ENCODE measurements at places on chromosomes 5 and 9.

- no peak for DNase-seq
Measured at GRCh38 chr5:74261421-74261820, 379.1 kb downstream of the ENC1 start.

GRCh38 chr9:107586493-107586892, 96.9 kb upstream of the KLF4 start:
- DNase-seq, result no peak

- no peak for DNase-seq
Measured at GRCh38 chr5:124858612-124859011, 112.2 kb upstream of the ZNF608 start.

GRCh38 chr9:89097219-89097618, 81.4 kb downstream of the SHC3 start:
- no peak for DNase-seq

GRCh38 chr5:31333475-31333874, 140.0 kb downstream of the CDH6 start:
- DNase-seq, result no peak

DNA sequence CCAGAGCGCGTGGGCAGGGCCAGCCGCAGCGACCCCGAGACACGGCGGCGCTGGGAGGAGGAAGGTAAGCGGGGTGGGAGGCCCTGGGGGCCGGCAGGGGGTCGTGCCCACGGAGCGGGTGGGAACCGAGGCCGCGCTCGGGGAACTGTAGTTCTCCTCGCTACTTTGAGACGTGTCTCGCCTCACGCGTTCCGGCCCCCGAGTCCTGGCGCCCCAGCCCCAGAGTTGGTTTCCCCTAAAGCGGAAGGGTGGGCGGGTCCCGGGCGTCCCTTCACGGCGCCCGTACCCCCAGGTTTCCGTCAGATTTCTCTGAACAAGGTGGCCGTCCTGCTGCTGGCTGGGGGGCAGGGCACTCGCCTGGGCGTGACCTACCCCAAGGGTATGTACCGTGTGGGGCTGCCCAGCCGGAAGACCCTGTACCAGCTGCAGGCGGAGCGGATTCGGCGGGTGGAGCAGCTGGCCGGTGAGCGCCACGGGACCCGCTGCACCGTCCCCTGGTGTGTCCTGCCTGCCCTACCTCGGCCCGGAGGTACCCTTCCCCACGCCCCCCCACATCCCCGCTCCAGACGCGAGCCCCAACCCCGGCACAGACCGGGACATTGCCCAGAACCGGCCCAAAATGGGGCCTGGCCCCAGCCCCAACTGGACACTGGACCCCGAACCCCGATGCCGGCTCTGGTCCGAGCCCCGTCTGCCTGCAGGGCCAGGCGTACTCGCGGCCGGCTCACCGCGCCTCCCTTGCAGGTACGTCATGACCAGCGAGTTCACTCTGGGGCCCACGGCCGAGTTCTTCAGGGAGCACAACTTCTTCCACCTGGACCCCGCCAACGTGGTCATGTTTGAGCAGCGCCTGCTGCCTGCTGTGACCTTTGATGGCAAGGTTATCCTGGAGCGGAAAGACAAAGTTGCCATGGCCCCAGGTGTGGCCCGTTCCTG, 709 bp downstream of the UAP1L1 start:
- no peak for DNase-seq

DNA sequence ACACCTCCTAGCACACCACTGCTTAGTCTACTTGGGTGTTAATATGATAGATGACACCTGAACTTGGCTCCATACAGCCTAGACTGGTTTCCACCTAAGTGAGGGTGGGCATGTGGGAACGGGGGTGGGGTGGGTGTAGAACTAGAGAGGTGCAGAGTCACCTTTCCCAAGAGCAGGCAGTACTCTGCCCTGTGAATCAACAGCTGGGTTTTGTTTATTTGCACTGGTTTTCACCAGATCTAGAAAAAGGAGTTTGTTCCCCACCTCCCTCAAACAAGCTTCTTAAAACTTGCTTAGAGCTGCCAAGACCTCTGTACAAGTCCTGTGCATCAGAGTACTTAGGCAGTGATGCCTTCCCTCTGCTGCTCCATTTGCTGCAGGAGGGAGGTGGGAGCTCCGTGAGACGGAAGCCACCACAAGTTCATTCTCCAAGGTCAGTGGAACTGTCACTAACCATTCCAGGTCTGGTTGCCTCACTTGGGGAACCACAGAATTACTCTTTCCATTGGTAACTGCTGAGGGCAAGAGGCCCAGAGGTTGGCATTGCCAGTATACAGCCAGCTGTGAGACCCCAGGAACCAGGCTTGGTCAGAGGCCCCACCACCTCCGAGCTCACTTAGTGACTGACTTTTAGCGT, 163.5 kb downstream of the NR3C1 start:
- no peak for DNase-seq

DNA sequence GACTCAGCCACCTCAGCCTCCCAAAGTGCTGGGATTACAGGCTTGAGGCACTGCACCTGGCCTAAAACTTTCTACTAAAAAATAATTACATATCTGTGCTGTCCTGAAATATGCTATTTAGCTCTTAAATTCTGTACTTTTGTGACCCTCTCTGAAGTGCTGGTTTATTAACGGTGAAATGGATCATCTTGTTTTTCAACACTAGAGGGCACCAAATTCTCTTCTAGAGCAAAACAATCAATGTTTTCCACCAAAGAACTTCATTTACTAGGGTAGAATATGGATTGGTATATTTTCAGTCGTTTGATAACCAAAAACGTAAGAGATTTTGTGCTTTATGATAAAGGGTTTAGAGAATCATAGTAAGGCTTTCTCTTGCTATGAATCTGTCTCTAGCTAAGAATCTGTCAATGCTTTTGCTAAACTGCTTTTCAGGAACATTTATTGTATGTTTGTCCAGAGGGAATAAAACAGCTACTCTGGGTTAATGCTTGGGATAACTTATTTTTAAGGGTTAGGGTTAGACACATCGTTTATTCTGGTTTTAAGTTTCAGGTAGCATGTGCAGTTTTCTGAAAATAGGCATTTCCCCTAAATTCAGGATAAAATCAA, 63.6 kb downstream of the RNF180 start:
- peak; percentile 39 for DNase-seq

- DNase-seq, result no peak
Measured at GRCh38 chr5:2695200-2695891, 56.1 kb downstream of the IRX2 start.

GRCh38 chr5:175711031-175711430, 53.2 kb downstream of the HRH2 start:
- DNase-seq, result no peak

- DNase-seq, result no peak
Measured at GRCh38 chr5:115022303-115022702, 147.4 kb downstream of the TRIM36 start.

- no peak for DNase-seq
Measured at GRCh38 chr9:224582-225520, 10.2 kb downstream of the DOCK8 start.

- no peak for DNase-seq
Measured at GRCh38 chr9:74800226-74800625, 87.5 kb downstream of the TRPM6 start.

DNA sequence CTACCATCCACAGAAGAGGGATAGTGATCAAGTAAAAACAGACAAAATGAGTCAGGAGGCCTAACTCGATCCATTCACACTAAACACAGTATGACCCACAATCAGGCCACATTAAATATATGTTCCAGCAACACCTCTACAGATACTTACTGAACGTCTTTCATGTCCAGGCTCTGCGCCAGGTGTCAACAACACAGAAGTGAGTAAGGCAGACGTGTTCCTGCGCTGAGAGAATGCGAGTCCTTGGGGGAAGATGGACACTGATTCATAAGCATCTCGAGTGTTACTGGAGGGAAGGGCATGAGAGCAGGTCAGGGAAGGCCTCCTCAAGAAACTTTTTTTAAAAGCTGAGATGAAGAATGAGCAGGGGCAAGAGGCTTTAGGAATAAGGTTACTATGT, 164.3 kb upstream of the CLINT1 start:
- no peak for DNase-seq

- no peak for DNase-seq
Measured at GRCh38 chr5:127683008-127683407, 20.2 kb upstream of the CCDC192 start.

DNA sequence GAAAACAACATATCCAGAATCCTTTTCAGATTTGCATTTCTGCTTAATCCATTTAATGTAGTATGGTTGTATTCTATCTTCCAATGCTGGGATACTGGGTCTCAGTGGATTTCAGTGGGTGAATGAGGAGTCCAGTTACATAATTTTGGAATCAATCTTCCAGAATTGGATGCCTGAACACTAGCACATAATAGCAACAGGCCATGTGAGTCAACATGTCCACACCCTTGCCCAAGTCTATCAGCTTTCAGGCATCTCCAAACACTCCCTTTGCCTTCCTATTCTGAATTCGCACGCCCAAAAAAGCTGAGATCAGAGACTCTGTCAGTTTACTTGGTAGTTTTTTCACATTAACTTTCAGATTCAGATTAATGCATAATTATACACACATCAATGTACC, 202.6 kb downstream of the TSSK1B start:
- DNase-seq, result no peak

DNA sequence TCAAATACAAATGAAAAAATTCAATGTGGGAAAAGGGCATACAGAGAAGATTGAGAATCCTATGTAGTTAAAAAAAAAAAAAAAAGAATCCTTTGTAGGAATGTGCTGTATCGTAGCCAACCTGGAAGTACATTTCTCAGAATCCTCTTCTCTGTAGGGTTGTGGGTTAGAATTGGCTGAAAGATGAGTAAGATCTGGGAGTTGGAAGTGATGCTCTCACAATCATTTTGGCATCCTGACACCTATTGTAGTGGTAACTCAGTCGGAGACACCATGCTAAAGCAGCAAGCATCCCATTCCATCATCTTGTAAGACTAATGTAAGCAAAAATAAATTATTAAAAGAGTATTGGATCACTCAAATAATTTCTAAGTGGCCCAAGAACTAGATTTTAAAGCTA, 30.6 kb downstream of the MRPL22 start:
- DNase-seq, result no peak

DNA sequence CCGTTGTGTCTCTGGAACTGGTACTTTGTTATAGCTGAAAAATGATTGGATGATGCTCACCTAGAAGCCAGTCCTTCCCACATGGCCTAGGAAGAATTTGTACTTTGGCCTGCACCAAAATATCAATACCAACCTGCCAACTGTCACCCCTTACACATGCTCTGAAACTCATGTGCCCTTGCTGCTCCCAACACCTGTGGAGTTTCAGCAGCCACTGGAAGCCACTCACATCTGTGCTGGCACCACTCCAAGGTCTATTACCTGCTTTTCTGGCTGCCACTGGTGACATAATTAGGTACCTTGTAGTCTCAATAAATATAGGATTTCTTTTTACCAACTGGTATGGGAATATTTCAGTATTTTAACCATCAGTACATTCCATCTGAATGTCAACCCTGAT, 363.6 kb downstream of the SH3GL2 start:
- no peak for DNase-seq

GRCh38 chr5:968881-969280, 39.7 kb upstream of the NKD2 start:
- no peak for DNase-seq

DNA sequence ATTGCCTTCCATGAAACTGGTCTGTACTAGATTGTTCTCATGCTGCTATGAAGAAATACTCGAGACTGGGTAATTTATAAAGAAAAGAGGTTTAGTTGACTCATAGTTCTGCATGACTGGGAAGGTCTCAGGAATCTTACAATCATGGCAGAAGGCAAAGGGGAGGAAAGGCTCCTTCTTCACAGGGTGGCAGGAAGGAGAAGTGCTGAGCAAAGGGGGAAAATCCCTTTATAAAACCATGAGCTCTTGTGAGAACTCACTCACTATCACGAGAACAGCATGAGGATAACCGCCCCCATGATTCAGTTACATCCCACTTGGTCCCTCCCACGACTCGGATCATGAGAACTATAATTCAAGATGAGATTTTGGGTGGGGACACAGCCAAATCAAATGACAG, 163.2 kb downstream of the RFK start:
- DNase-seq, result no peak

DNA sequence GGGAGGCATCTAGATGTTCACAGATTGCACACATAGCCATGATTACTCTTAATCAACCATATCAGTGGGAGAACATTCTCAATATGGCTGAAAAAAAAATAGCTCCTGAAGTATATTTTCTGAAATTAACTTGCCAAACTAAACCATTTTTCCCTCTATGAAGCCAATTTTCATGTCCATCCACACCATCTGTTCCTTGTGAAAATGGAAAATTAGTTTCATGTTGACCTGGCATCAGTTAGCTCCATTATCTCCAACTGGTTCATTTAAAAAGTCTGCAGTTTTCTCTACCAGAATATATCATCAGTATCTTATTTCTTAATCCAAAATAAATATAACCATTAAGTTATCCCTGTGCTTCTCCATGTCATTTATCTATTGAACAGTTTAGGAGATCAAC, 138.8 kb upstream of the CDH10 start:
- no peak for DNase-seq

- DNase-seq, result no peak
Measured at GRCh38 chr9:20650750-20651299, 28.5 kb upstream of the MLLT3 start.

DNA sequence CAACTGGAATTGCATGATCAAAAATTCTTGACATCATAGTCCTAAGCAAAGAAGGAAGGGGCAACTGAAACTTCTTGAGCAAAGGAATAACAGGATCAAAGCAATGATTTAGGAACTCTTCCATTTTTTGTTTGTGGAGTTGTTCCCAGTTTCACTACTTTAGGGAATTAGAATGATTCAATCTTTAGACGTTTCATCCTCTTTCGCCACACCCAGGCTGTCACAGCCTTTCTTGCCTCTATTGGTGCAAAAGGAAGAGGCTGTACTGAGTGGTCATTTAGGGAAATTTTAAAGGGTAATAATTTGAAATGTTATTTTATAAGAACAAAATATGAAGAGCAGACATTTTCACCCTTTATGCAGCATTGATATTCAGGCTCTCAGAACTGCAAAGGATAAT, 1026.0 kb upstream of the ARRDC3 start:
- DNase-seq, result no peak

DNA sequence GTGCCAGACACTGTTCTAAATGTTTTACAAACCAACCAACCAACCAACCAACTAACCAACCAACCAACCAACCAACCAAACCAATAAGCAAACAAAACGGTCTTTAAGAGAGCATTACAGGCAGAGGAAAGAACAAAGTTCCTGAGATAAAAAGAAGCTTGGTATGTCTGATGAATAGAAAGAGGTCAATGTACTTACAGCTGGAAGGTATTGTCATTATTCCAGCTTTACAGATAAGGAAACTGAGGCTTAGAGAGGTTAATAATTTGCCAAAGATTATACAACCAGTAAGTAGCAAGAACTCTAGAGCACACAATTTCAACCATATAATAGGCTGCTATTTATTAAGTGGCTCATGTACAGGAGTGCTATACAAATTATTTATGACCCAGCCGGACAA, 29.6 kb downstream of the C9orf57 start:
- no peak for DNase-seq

- no peak for DNase-seq
Measured at GRCh38 chr5:132025403-132025971, 14.0 kb upstream of the ACSL6 start.

GRCh38 chr9:111886983-111887718, 9.5 kb upstream of the UGCG start:
- DNase-seq, result no peak

GRCh38 chr5:145072889-145073288, 762.3 kb downstream of the PRELID2 start:
- peak; percentile 24 for DNase-seq

All from neuronal stem cell (in vitro differentiated cells).